Spleen (tissue), 13 donors: ENCODE measurements at places on chromosomes 1 and 21. TPM values are rescaled to one million over a fixed set of nuclear protein-coding genes. Genes with fewer than 3 reads are reported as not detected.

DNA sequence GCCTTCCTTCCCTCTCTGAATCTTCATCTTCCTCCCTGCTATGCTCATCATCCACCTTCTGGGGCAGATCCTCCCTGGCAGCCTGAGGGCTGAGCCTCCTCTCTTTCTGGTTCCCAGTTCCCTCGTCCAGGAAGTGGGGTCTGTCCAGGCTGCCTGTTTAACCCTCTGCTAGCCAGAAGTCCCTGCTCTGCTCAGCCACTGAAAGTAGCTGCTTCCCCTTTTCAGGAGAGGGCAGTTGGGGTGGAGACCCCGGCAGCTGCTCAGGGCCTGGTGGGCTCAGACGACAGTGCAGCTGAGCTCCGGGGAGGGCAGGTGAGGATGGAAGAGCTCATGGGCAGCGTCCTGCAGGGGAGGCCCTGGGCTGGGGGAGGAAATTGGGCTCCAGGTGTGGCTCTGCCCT, 43.1 kb upstream of the ETV3 start:
- H3K27ac ChIP-seq: no peak overlapping the region
- H3K4me3 ChIP-seq: no peak overlapping the region
- H3K4me1 ChIP-seq: no peaks in the 10 kb centered on the region
- H3K36me3 ChIP-seq: no peaks in the 10 kb centered on the region

GRCh38 chr1:181028615-181029014, 5.2 kb upstream of the MR1 start:
- peaks cover 16% of the 10 kb centered on the region for H3K4me1 ChIP-seq
- no peaks in the 10 kb centered on the region for H3K36me3 ChIP-seq
- H3K27ac ChIP-seq: no peak overlapping the region
- H3K4me3 ChIP-seq: no peak overlapping the region
- DNase-seq: no peak

- peaks cover 17% of the 10 kb centered on the region for H3K36me3 ChIP-seq
- peaks cover 22% of the 10 kb centered on the region for H3K4me1 ChIP-seq
- H3K27ac ChIP-seq: peak overlapping the region; percentile 86
- H3K27me3 ChIP-seq: no peaks in the 10 kb centered on the region
Observed at GRCh38 chr1:63368131-63368530, 704 bp downstream of the ALG6 start.

- no peak for DNase-seq
- H3K27me3 ChIP-seq: no peaks in the 10 kb centered on the region
- H3K36me3 ChIP-seq: no peaks in the 10 kb centered on the region
- H3K4me1 ChIP-seq: no peaks in the 10 kb centered on the region
- H3K27ac ChIP-seq: no peak overlapping the region
- H3K4me3 ChIP-seq: no peak overlapping the region
Observed at GRCh38 chr1:159123587-159123986, 47.0 kb upstream of the AIM2 start.

SLAMF8 gene
- polyA plus RNA-seq: 12.9 TPM

GRCh38 chr1:220966881-220967611, 87.8 kb downstream of the HLX start:
- DNase-seq: no peak
- H3K27ac ChIP-seq: no peak overlapping the region
- H3K27me3 ChIP-seq: no peaks in the 10 kb centered on the region
- H3K36me3 ChIP-seq: no peaks in the 10 kb centered on the region
